ENCODE measurements at places on chromosomes 7 and 10.

DNA sequence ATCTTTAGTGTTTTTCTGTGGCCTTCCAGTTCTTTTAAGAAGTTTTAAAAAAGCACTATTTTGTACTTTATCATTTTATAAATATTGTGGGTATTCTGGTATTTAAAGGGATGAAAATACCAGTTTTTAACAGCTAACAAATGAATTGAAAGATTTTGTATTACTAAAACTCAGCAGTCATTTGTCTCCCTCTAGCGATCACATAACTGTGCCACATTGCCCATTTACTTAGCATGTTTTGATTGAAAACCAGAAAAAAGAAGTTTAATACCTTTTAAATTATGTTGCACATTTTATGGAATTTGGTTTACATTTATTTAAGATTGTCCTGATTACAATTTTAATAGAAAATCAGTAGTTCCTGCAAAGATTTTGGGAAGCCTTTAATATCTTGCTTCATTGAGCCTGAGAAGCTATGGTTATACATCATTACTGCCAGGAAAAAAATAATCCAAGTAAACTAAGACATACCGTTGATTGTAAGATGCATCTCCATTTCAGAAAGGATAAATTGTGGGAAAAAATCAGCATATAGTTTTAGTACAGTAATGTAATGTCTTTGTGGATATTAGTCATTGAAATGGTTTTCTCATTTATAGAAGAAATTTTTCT lies 34.9 kb downstream of the TAX1BP1 start:
- DNase-seq = no peak

- DNase-seq = no peak
Measured at GRCh38 chr10:131425752-131426533, 114.4 kb upstream of the TCERG1L start.

DNA sequence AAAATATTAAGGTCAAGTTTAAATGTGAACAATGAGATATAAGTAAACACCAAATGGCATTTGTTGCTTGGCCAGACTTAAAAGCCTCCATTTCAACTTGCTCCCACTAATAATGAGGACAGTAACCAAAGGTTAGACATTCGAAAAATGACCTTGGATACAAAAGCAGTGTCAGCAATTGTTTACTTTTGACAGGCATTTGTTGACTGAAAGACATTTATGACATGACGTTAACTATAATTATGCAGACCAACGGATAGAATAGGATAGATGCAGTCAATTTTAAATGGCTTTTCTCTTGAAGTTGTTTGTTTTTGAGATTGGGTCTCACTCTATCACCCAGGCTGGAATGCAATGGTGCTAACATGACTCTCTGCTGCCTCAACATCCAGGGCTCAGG lies 6.3 kb upstream of the WNT16 start:
- DNase-seq = no peak

DNA sequence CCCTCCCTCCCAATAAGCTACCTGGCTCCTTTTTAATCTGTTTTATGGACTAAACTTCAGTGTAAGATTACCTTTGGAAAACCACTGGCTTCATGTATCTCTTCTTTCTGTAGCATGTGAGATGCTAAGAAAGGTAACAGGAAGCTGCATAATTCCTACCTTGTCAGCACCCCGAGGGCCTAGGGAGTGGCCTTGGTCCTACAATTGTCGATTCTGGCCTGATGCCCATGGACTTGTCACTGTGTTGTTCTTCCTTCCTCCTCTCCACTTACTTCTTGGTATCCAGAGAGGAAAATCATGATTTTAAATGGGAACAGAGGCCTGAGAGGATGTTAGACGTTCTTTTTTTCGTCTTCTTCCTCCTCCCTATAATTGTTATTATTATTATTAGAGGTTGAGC lies 42.9 kb upstream of the PDZD8 start:
- no peak for DNase-seq

GRCh38 chr10:49143249-49143648 lies 9.4 kb upstream of the FAM170B start:
- no peak for DNase-seq

DNA sequence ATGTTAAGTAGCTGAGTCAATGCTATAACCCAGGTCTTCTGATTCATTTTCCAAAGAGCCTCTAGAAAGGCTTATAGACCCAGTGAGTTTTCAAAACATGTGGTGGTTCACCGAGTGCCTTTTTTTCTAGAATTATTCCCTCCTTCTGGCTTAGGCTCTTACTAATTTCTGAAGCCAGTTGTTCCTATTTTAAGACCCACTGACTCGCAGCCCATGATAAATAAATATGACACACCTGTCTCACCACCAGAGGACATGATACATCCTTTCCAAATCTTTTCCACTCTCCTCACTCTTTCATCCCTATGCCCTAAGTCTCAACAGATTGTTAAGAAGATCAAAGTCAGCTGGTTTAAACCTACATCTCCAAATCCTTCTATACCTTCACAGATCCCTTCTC lies 126.0 kb upstream of the WNT16 start:
- DNase-seq = no peak

DNA sequence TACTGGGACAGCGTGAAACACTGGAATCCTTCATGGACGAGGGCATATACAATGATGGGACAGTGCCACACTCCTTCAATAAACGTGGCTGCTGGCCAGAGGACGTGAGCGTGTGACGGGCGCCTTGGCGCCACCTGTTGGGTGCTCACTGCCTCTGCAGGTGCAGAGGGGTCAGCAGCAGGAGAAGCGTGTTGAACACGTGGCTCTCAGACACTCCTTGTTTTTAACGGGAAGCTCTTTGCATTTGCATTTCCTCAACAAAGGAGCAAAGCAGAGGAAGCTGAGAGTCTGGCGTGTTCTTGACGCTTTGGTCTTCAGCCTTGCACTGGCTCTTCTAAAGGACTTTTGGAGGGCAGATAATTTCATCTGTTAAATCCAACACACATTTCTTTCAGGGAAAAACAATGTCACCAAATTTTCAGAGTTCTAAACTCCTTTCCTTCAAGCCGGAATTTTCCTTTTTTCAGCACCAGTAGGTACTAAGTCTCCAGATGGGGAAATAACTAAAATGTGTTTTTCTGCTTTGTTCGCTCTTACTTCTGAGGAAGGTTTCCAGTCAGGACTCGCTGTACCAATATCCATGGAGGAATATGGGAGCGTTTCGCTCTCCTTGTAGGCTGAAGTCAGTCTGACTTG lies 2.9 kb upstream of the GET4 start:
- DNase-seq = peak; percentile 79

- no peak for DNase-seq
Measured at GRCh38 chr7:7257899-7258692, 75.8 kb downstream of the C1GALT1 start.

DNA sequence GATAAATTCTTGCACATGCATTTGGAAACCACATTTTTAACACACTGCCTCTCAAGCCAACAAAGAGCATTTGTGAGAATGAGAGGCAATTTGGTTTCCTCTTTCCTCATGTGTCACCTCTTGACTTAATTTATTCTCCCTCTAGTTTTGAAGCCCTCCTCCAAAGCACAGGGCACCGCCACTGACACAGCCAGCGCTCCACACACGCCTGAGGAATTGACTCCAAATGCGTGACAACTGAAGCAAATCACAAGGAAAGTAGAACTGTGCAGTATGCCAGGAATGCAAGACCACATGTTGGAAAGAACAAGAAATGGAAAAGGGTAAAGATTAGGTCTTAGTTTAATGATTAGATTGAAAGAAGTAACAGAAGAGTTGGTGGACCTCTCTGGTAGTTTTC lies 173.3 kb downstream of the LSM5 start:
- DNase-seq = no peak

DNA sequence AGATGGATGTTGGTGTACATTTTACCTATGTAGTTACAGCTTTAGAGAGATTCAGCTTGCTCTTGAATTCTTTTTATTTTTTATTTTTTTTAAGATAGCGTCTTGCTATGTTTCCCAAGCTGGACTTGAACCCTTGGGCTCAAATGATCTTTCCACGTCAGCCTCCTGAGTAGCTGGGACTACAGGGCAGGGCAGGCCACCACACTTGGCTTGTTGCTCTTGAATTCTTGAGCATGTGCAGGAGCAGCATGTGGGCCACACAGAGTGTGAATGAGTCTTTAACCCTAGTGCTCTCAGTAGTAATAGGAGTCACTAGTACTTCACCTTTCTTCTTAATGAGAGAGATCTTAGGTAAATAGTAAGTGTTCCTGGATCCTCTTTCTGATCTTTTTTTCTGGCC lies 26.7 kb upstream of the CYCS start:
- DNase-seq = no peak

DNA sequence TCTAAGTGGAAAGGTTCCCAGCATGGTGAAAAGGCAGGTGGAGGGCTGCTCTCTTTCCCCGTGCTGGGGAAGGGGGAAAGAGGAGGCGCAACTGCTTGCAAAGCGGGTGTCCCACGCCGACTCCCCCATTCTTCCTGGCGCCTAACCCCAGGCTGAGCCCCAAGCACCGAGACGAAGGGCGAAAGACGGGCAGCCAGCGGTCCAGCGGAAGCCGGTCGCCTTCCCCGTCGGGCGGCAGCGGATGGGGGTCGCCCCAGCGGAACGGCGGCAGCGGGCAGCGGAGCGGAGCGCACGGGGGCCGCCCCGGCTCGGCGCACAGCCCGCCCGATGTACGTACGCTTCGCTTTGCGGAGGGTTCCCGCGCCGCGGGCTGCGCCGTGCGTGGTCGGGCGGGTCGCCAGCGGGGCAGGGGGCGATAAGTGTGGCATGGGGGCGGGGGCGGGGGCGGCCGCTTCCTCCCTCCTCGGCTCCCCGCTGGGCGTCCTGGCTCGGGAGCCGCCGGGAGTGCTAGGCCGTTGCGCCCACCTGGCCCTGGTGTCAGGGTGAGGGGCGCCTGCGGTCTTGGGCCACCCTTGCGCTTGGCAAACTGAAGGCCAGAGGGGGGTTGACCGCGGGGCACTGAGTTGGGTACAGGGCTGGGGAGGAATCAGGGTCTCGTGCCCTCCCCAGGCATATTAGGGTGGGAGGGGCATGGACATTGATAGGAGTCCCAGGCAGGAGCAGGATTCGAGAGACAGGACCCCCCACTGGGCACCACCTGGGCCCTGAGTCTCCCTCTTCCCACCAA lies 35.2 kb upstream of the HSPB1 start:
- DNase-seq = no peak

DNA sequence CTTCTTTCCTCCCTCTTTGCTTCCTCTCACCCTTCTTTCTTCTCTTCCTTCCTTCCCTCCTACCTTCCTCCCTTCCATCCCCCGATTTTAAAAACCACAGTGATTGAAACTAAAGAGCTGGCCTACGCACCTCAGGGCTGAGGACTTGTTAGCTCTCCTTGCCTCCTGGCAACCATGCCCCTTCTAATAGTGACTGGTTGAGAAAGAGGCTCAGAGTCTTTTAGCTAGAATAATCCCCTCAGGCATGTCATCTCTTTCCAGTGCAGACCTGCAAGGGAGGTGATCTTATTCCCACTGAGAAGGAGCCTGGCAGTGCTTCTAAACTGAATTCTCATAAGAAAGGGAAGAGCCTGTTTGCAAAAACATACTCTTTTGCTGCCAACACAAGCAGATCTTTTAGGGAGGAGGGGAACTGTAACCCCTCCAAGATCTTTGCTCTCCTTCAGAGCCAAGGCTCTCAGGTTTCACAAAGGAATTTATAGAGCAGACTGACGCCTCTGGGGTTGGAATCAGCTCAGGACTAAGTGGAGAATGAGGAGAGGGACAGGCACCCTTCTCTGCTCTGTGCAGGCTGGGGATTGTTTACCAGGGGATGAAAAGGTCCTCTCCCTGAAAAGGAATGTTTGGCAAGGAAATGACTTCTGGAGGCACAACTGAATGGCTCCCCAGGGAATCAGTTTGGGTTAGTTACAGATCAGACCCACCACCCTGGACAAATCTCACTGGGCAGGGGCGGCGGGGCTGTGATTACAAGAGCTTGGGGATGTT lies 9.4 kb upstream of the ANKRD1 start:
- DNase-seq = no peak

- DNase-seq = no peak
Measured at GRCh38 chr10:14583252-14583651, 191.4 kb downstream of the FAM107B start.

DNA sequence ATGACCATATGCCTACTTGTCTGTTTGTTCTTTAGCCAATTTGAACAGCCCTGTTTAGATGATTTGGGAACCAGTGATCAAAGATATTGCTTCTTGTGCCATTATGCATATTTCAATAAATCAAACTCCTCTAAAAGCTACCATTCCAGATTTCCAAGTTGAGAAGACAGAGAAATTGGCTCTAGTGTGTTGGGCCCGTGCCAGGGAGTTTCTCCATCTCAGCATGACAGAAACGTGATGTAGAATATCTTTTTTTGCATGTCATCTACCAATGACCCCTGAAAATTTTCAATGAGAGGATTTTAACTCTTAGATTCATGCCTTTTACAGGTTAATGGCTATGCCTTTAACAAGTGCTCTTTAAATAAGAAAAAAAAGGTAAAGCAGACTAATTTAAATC lies 50.7 kb upstream of the CABCOCO1 start:
- DNase-seq = no peak

DNA sequence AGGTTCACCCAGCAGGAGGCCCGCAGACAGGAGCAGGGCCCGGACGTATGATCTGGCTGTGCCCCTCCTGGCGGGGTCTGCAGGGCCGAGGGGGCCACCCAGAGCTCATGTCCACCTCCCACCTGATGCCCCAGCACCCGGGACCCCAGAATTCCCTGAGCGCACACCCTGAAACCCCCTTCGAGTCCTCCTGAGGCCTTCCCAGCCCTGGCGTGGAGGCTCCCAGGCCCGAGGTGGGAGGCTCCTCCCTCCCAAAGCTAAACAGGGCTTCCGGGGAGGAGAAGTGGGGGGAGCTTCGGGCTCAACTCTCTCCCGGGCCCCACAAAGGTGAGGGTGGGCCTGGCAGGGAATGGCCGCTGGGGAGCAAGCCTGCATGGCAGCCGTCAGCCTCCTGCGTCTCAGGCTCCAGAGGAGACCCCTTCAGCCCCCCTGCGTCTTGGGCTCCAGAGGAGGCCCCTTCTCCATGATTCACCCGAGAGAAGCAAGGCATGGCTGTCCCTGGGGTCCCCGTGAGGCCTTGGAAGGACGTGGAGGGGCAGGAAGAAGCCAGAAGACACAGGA lies 30.2 kb downstream of the MICALL2 start:
- DNase-seq = no peak

DNA sequence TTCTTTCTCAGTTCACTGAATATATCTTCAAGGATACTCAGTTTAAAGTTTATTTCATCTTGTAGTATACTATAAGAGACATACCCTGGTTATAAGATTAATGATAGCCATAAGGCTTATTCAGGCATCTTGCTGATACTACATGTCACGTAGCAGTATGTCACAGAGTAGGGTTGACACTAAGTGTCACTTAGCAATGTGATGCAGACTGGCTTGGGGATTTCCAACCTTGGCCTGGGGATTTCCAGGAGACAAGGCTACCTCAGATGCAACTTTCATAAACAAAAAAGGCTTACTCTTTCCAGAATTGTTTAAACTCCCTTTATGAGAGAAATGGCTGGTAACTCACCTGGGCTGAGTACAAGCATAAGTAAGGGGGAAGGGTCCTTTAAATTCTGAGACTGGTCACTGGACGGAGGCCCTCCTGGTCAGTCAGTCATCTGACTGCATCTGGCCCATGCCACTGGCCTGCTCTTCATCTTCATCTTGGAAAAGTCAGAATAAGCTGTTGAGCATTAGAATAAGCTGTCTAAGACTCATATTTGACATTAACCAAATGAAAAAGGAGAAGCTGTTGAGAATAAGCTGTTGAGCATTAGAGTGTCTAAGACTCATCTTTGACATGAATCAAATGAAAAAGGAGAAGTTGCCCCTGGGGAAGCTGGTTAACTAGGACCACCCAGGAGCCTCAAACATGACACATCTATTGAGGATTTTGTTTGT lies 9.5 kb downstream of the SLC13A1 start:
- no peak for DNase-seq

GRCh38 chr10:73110345-73110849 lies at the start of gene NUDT13:
TSS of gene NUDT13 (plus strand) at chr10:73110455. CDS start at chr10:73114366, 3,911 bp downstream.
- DNase-seq = peak; percentile 70

- no peak for DNase-seq
Measured at GRCh38 chr10:97320480-97321031, 1.5 kb downstream of the FRAT1 start.

GRCh38 chr7:124790645-124791044 lies 25.1 kb upstream of the GPR37 start:
- DNase-seq = no peak

Measured in posterior cingulate gyrus (tissue), 11 donors.